ENCODE measurements at places on chromosomes 4 and X.
A peak's percentile ranks its signal among the peaks of the same experiment; 100 is the strongest.

DNA sequence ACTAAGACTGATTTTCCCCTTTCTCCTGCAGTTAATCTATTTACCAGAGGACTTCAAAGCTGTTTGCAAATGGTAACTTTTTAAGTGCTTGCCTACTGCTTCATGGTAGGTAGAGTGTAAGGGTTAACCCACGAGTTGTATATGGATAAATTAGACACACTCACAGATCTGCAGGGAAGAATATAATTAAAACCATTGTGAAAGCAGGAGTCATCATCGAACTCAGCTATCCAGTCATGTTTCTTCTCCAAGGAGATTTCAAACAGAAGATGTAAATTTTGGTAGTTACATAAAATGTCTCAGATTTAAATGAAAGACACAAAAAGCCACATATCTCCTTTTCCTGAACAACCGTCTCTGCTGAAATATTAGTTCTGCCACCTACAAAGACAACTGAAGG is 549 bp upstream of the XG start:
- H3K4me1 ChIP-seq: no peaks in the 10 kb centered on the region
- H3K4me3 ChIP-seq: no peak overlapping the region
- no peak for DNase-seq
- no peaks in the 10 kb centered on the region for H3K27me3 ChIP-seq

- no peak overlapping the region for H3K27ac ChIP-seq
- no peak overlapping the region for H3K4me3 ChIP-seq
- H3K27me3 ChIP-seq: no peaks in the 10 kb centered on the region
- DNase-seq: no peak
- H3K4me1 ChIP-seq: no peaks in the 10 kb centered on the region
These were observed 8.9 kb upstream of the NAA11 start for GRCh38 chr4:79334783-79335182.

GRCh38 chr4:107951551-107951950 is 20.2 kb downstream of the CYP2U1 start:
- H3K27ac ChIP-seq: no peak overlapping the region
- no peak overlapping the region for H3K4me3 ChIP-seq
- no peaks in the 10 kb centered on the region for H3K27me3 ChIP-seq
- H3K36me3 ChIP-seq: peaks cover 46% of the 10 kb centered on the region
- no peaks in the 10 kb centered on the region for H3K4me1 ChIP-seq
- DNase-seq: no peak

DNA sequence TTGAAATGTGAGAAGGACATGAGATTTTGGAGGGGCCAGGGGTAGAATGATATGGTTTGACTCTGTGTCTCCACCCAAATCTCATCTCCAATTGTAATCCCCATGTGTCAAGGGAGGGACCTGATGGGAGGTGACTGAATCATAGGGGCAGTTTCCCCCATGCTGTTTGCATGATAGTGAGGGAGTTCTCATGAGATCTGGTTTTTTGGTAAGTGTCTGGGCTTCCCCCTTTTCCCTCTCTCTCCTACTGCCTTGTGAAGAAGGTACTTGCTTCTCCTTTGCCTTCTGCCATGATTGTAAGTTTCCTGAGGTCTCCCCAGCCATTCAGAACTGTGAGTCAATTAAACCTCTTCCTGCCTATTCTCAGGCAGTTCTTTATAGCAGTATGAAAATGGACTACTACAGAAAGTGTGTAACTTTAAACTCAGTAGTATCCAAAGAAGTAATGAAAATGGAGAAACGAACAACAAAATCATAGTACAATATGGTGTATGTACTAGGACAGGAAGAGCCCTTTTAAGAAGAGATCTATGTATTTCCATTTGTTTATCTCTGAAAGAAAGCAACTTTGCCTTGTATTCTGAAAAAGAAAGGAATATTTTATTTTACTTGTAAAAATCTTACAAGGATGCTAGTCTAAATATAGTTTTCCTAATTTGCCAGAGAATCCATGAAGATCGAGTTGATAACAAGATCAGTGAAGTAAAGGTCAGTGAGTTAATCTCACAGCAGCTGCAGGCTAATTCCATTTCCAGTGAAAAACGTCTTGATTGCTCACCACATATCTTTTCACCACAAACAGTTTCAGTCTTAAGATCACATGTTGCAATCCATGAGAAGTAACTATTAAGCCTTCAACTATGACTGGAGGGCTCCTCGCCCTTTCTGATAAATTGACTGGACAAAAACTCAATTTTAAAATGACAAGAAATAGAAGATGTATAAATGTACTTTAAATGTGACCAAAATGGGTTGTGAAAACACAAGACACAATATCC is 20.5 kb downstream of the PKD2 start:
- no peaks in the 10 kb centered on the region for H3K27me3 ChIP-seq
- H3K4me3 ChIP-seq: no peak overlapping the region
- DNase-seq: no peak
- no peaks in the 10 kb centered on the region for H3K36me3 ChIP-seq
- H3K27ac ChIP-seq: no peak overlapping the region

- H3K4me3 ChIP-seq: no peak overlapping the region
- H3K27me3 ChIP-seq: no peaks in the 10 kb centered on the region
- no peaks in the 10 kb centered on the region for H3K36me3 ChIP-seq
- H3K4me1 ChIP-seq: no peaks in the 10 kb centered on the region
- DNase-seq: no peak
These were observed 394.1 kb downstream of the KCNIP4 start for GRCh38 chr4:21554500-21554899.

GRCh38 chr4:20844311-20844710 is 144.1 kb downstream of the PACRGL start:
- H3K36me3 ChIP-seq: no peaks in the 10 kb centered on the region
- H3K4me1 ChIP-seq: no peaks in the 10 kb centered on the region
- H3K27ac ChIP-seq: no peak overlapping the region
- no peaks in the 10 kb centered on the region for H3K27me3 ChIP-seq

DNA sequence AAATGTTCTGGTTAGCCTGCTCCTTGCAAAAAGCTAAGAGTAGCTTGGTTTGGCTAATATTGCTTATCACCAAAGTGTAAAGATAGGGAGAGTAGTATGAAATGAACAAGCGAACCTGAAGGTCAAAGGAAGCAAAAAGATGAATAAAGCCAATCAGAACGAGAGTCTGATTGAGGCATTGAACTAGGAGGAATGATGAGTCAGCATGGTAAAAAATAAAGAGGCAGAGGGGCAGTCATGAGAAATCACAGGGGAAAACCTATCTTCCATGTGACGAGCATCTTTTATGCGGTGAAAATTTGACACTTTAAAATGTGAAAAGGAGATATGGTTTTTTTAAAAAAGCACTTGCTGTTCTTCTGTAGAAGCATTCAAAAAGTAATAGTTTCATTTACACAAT is 533.7 kb downstream of the SPOCK3 start:
- H3K27me3 ChIP-seq: no peaks in the 10 kb centered on the region
- H3K4me1 ChIP-seq: no peaks in the 10 kb centered on the region
- no peak for DNase-seq
- H3K36me3 ChIP-seq: no peaks in the 10 kb centered on the region

DNA sequence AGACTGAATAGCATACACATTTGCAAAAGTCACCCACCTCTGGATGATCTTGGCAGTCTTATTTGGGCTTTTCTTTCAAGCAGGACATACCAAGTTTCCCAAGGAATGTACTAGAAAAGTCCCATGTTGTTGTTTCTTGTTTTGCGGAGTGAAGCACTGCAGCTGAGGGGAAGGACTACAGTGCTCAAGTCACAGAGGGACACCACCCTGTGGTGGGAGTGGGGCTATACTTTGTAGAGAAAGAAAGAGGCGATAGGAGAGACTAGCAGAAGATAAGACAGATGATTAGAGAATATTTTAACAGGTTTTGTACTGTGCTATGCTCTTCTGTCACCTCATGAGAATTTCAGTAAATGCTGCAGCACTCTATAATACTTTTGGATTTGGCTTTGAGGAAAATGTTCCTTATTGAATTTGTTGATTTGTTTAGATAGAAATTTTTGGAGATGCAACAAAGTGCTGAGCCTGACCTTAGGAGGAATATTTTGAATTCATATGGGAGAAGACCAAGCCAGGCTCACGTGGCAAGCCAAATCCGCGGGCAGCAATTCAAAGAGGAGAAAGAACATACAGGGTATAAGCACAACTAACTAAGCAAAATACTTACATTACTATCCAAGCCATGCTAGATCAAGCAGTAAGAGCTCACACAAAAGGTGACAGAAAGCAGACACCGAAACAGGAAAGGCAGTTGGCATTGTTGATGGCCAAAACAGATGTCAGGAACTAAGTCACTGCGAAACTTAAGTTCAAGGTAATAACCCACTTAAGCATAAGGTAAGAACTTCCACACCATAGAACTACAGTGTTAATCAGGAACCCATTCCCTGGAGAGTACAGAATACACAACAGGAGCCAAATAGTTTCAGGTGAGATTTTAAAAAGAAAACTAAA is 280.3 kb upstream of the INTU start:
- H3K4me1 ChIP-seq: no peaks in the 10 kb centered on the region
- H3K27me3 ChIP-seq: no peaks in the 10 kb centered on the region
- no peak overlapping the region for H3K27ac ChIP-seq
- H3K36me3 ChIP-seq: no peaks in the 10 kb centered on the region
- H3K4me3 ChIP-seq: no peak overlapping the region
- no peak for DNase-seq

- H3K27me3 ChIP-seq: no peaks in the 10 kb centered on the region
- H3K27ac ChIP-seq: no peak overlapping the region
- no peaks in the 10 kb centered on the region for H3K36me3 ChIP-seq
- H3K4me1 ChIP-seq: no peaks in the 10 kb centered on the region
- no peak overlapping the region for H3K4me3 ChIP-seq
- DNase-seq: no peak
These were observed 48.7 kb upstream of the KLHL4 start for GRCh38 chrX:87468941-87469340.

DNA sequence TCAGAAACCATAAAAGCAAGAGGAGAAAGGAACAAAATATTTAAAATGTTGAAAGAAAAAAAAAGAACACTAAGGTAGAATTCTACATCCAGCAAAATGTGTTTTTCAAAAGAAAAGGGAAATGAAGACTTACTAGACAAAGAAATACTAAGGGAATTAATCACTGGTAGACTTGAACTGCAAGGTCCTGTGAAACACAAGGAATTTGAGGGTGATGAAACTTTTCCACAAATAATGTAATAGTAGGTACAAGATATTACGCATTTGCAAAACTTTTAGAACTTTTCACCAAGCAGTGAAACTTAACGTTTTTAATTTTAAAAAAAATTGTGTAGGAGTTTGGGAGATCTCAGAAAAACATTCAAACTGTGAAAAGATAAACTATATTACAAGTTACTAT is 180.3 kb upstream of the MAGEB16 start:
- no peaks in the 10 kb centered on the region for H3K27me3 ChIP-seq
- DNase-seq: no peak
- H3K4me3 ChIP-seq: no peak overlapping the region
- H3K27ac ChIP-seq: no peak overlapping the region
- H3K4me1 ChIP-seq: no peaks in the 10 kb centered on the region

- H3K4me1 ChIP-seq: no peaks in the 10 kb centered on the region
- H3K27me3 ChIP-seq: no peaks in the 10 kb centered on the region
- no peak overlapping the region for H3K27ac ChIP-seq
- no peak for DNase-seq
- H3K4me3 ChIP-seq: no peak overlapping the region
- H3K36me3 ChIP-seq: no peaks in the 10 kb centered on the region
These were observed 630.0 kb upstream of the TENM3 start for GRCh38 chr4:181613200-181613599.

- no peaks in the 10 kb centered on the region for H3K36me3 ChIP-seq
- no peaks in the 10 kb centered on the region for H3K27me3 ChIP-seq
- no peak overlapping the region for H3K4me3 ChIP-seq
- no peak overlapping the region for H3K27ac ChIP-seq
These were observed 223.1 kb downstream of the KDR start for GRCh38 chr4:54902271-54902670.

DNA sequence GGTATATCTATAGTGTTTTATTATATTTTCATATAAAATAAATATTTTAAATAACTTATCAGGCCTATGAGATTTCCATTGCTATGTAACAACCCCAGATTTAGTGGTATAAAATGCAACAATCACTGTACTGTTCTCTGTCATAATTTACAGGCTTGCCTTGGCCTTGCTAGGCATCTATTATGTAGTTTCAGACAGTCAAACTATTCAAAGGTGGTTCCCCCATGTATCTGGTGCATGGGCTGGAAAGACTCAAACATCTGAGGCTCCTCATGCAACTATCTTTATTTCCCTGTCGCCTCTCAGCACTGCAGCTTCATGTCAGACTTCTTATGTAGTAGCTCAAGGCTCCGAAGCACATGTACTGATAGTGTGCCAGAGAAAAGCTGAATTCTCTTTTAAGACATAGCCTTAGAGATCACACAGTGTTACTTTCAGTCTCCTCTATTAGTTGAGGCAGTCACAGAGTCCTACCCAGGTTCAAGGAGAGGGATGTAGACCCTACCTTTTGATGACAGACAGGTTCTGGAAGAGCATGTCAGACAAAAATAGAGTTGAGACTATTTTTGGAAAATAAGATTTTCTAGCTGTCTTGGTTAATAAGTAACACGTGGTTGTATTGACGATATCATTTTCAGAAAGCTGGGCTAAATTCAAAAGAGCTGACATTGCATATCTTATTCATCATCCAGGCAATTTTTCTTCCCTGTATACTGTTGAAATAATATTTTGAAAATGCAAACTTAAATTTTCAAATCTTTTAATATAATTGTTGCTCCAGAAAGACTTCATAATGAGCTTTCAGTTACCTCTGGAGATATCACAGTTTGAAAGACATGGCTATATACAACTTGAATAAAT is 19.4 kb downstream of the MTTP start:
- no peaks in the 10 kb centered on the region for H3K4me1 ChIP-seq
- H3K36me3 ChIP-seq: no peaks in the 10 kb centered on the region
- no peaks in the 10 kb centered on the region for H3K27me3 ChIP-seq
- no peak overlapping the region for H3K27ac ChIP-seq
- no peak overlapping the region for H3K4me3 ChIP-seq

- no peaks in the 10 kb centered on the region for H3K36me3 ChIP-seq
- DNase-seq: no peak
- no peak overlapping the region for H3K27ac ChIP-seq
- H3K27me3 ChIP-seq: no peaks in the 10 kb centered on the region
- H3K4me3 ChIP-seq: no peak overlapping the region
- no peaks in the 10 kb centered on the region for H3K4me1 ChIP-seq
These were observed 302.3 kb downstream of the DCHS2 start for GRCh38 chr4:154189346-154189745.

GRCh38 chr4:680928-681645 is 6.7 kb downstream of the MYL5 start:
- peaks cover 18% of the 10 kb centered on the region for H3K4me1 ChIP-seq
- no peaks in the 10 kb centered on the region for H3K27me3 ChIP-seq
- H3K36me3 ChIP-seq: no peaks in the 10 kb centered on the region
- H3K4me3 ChIP-seq: peak overlapping the region; percentile 53
- peak; percentile 72 for DNase-seq

GRCh38 chr4:169412046-169412445 is 141.3 kb upstream of the SH3RF1 start:
- no peak for DNase-seq
- H3K4me1 ChIP-seq: peaks cover 5% of the 10 kb centered on the region
- H3K36me3 ChIP-seq: no peaks in the 10 kb centered on the region
- no peak overlapping the region for H3K4me3 ChIP-seq

GRCh38 chr4:183746305-183747229 is 87.5 kb downstream of the TRAPPC11 start:
- no peaks in the 10 kb centered on the region for H3K36me3 ChIP-seq
- DNase-seq: no peak
- H3K4me1 ChIP-seq: no peaks in the 10 kb centered on the region
- no peak overlapping the region for H3K4me3 ChIP-seq
- no peaks in the 10 kb centered on the region for H3K27me3 ChIP-seq
